ENCODE measurements at places on chromosomes 16 and 17. TPM values are rescaled to one million over a fixed set of nuclear protein-coding genes. Genes with fewer than 3 reads are reported as not detected.

CD300E gene
- polyA plus RNA-seq: 14.1 TPM

DNAH3 gene
- polyA plus RNA-seq: not detected

CCT6B gene
- polyA plus RNA-seq: 2.8 TPM

KRT31 gene
- not detected for polyA plus RNA-seq

SCGB1C2 gene
- not detected for polyA plus RNA-seq

All from adipose tissue (tissue), 3 donors.